ENCODE measurements at places on chromosomes 12 and 14.

DNA sequence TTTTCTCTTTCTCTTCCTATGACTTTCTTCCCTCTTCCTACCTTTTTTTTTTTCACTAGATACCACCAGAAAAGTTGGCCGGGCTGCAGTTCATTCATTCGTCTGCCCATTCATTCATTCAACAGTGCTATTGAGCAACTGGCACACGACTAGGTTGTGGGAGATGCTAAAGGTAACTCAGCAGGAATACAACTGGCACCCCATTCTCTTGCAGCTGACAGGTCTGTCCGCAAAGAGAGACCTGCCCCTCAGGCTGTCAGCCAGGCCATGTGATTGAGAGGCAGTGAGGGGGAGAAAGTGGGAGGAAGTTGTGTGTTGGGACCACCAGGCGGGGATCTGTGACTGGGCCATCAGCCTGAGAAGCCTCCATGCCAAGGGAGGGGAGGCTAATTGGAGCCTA, 105.2 kb downstream of the TSPAN9 start:
- DNase-seq: no peak

DNA sequence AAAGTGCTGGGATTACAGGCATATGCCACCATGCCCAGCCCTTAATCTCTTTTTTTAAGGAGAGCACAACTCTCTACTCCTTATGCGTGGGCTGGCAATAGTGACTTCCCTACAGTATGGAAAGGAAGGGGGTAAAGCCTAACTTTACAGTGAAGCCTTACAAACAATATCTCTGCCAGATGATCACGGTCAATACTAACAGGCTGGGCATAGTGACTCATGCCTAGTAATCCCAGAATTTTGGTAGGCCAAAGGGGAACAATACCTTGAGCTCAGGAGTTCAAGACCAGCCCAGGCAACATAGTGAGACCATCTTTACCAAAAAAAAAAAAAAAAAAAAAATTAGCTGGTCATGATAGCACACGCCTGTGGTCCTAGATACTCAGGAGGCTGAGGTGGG, 5.6 kb downstream of the PYM1 start:
- no peak for DNase-seq

GRCh38 chr14:105299654-105300541, 903 bp downstream of the BRF1 start:
- DNase-seq: peak; percentile 24

DNA sequence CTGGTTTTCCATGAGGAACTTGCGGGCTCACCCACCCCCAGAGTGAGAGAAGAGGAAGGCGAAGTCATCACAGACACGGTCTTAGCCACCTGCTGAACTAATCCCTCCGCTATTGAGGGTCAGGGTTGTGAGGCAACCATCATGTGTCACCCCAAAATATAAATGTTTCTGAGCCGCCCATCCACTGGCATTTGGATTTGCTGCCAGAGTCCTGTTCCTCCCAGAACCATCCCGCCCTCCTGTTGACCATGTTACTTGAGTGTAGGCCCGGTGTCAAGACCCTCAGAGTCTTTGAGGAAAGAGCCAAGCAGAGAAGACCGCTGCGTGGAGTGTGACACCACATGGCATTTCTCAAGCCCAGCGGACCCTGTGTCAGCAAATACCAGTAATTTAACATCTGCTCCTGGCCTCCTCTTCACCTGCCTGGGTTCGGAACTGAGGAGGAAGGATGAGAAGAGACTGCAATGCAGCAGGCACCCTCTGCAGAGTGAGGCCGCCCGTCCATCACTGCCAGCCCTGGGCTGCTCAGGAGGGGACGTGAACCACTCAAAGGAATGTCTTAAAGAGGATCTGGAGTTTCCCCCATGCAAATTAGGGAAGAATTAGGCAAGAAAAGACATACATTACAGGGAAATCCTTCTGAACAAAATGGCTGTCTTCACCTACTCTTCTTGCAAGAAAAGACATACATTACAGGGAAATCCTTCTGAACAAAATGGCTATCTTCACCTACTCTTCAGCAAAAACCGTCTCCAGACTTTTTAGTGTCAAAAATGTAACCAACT, 100.4 kb downstream of the FBXL14 start:
- no peak for DNase-seq

DNA sequence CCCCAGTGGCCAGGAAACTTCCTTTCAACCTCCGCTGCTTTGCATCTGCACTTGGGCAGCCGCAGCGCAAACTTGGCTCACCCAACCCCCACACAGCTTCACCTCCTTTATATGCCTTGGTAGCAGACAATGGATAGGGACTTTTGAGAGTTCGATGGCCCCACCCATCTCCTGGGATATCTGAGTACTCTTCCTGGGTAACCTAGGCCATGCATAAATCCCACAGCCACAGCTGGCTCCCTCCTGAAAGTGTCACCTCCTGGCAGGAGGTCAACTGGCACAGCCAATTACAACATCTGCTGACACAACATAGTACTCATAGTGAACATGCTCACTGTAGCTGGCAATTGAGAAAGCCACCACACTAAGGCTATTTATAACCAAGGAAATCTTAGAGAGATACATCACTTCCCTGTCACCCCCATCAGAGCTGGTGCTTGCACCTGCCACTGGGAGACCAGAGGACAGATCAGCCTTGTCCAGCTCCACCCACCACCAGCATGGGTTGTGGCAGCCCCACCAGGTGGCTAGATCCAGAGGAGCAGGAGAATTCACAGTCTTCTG, 410.0 kb downstream of the SYT1 start:
- DNase-seq: no peak

- peak; percentile 80 for DNase-seq
These were observed 159.4 kb upstream of the TMTC2 start for GRCh38 chr12:82527165-82527780.

- DNase-seq: no peak
These were observed 18.8 kb upstream of the PIP4K2C start for GRCh38 chr12:57571926-57572762.

DNA sequence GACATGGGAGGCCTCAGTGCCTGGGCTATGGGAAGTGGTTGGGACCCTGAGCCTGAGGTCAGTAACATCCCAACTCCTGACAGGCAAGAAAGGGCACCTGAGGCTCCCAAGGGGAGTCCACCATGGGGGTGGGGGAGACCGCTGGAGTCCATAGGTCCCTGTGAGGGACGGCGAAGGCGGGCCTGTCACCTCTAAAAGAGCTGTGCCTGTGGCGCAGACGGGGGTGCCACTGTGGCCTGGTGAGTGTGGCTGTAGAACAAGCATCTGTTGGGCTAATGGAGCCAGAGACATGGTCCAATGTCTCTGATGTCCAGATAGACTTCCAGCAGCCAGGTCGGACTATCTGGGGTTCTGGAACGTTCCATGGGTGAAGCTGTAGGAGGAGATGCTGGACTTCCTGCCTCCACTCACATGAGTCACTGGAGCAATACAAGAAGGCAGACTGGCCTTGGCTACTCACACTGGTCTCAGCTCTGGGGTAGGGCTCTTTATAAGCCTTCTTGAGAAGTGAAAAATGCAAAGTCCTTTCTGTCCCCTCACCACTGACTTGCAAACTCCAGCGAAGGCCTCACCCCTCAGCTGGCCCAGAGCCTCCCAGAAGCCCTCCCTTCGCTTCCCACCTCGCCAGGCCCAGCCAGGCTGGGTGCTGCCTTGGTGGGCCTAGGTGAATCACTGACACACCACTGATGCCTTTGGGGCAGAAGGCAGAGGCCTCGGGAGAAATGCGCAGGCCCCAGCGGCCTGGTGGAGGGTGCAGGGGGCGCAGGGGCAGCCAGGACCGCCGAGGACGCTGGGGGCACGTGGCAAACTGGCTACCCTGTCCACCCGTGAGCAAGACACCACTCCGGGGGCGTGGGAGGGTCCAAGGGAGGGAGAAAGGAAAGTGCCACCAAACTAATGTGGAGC, 1.1 kb upstream of the TRAF3 start:
- no peak for DNase-seq

GRCh38 chr12:57672801-57673200, 21.1 kb upstream of the OS9 start:
- no peak for DNase-seq

- DNase-seq: no peak
These were observed 44.0 kb downstream of the RAD52 start for GRCh38 chr12:905261-906031.

DNA sequence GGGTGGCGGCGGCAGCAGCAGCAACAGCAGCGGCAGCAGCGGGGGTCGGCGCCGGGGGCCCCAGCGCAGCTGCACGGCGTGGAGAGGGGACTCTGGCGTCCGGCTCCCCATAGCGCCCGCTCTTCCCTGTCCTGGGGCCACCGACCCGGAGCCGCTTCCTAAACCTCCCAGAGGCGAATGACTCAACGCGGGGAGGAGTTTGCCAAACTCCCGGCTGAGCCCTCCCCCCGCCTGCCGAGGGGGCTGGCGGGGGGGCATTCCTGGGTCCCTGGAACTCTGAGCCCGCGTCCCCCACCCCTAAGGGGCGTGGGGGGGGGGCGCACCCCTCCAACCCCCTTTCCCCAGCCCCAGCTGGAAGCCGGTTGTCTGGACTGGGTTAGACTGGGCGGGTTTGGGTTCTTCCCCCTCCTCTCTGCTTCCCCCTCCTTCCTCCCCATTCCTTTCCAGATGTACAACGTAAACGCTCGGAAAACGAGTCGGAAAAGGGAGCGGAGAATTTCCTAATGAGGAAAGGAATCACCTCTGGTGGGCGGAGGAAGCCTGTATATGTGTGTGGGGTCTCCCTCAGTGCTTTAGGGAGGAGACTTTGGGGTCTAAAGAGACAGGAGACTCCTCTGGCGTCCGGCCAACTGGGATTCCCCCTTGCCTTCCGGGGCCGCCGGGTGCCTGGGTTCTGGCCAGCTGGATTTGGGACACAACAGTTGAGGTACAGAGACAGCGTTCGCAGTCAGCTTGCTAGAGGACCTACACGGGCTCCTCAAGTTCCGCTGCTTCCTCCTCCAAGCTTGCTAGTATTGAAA, at the start of gene ITGA5:
Gene ITGA5, minus strand, starts transcription at position 179 of the 800 bp plus-strand sequence. Its CDS starts 68 bp downstream, at position 111.
- peak; percentile 81 for DNase-seq

GRCh38 chr14:23252006-23252405, 14.3 kb downstream of the RNF212B start:
- DNase-seq: no peak

GRCh38 chr12:6563448-6564050, 4.5 kb downstream of the NOP2 start:
- DNase-seq: peak; percentile 64

DNA sequence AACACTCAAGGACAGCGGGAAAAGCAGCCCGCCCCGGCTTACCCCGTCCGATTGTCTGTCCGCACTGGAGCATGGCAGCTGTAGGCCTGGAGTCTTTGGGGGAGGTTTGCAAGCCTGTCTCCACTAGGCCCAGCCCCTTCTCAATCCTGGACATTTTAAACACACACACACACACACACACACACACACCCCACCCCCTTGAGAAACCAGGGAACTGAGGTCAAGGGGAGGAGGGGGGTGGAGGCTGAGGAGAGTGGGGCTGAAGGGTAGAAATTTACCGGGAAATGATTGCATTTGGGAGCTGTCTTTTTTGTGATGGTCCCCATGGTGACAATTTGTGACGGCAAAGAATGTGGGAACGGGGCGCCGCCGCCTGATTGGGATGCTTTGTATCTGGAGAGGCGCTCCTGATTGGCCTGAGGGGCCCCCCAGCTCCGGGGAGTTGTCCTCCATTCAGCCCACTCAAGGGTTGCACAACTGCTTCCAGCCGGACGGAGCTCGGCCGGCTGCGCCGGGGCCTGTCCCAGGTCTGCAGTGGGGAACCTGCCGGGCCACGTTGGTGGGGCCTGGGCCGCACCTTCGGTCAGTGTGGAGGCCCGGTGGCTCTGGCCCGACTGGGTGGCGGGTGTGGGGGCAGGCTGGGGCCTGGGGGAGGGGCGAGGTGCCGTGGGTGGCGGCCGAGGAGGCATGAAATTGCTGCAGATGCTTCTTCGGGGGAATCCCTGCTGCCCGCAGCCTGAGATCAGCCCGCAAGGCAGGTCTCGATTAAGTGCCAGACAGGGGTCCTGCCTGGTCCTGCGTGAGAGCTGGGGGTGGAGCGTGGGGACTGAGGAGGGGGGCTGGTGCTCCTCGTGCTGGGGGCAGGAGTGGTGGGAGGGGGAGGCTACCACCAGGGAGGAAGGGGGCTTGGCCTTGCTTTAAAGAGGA, at the start of gene FAM181A:
Gene FAM181A, plus strand, starts transcription at position 472 of the 927 bp plus-strand sequence. CDS start 942 bp downstream, outside the sequence.
- no peak for DNase-seq

DNA sequence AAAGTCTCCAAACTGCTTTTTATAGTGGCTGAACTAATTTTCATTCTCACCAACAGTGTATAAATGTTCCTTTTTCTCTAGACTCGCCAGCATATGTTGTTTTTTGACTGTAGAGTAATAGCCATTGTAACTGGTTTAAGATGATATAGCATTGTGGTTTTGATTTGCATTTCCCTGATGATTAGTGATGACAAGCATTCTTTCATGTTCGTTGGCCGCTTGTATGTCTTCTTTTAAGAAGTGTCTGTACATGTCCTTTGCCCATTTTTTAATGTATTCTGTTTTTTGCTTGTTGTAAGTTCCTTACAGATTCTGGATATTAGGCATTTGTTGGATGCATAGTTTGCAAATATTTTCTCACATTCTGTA, 404.9 kb downstream of the FLRT2 start:
- DNase-seq: no peak

DNA sequence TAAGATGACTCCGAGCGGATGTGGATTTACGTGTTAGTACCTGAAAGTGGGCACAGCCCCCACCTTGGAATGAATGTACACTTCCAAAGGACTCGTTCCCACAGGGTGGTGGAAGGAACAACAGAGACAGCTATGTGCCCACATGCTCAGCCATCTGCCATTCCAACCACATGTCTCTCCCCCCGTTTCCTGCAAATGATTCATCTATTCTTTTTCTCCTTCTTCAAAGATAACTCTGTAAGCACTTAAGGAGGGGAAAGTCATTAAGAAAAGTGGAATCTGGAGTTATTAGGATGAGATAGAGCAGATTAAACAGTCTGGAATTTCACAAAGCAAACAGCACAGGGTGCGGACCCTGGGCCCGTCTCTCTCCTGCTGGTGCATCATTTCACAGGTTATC, 18.5 kb upstream of the DUSP6 start:
- peak; percentile 33 for DNase-seq

- DNase-seq: no peak
These were observed 29.1 kb downstream of the LRRK2 start for GRCh38 chr12:40253936-40254335.

DNA sequence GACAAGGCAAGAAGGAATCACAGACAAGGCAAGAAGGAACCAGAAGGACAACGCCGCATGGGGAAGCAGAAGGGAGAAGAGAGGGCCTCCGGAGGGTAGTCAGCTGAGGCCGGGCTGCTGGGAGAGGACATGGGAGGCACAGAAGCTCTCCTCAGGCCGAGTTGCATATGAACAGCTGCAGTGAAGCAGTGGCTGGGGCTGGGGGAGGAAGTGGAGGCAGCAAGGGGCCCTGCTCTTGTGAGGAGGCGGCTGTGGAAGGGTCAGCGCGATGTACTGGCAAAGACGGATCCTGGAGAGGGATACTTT, 22.0 kb upstream of the TMEM106C start:
- no peak for DNase-seq

DNA sequence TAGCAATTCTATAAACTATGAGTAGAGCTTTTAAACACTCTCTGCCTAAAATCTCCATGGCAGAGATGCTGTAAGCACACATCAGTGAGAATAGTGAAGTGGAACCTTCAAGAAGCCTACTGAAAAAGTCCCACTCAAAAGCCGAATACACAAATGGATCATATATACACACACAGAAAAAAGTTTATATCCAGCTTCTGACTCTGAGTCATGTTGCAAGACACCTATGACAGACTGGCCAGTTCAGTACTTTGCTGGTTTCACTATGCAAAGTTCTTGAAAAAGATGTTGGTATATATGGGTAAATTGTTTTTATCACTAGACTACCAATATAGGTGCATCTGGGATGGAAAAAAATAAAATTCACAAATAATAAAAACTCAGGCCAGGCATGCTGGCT, 126.1 kb downstream of the KCNK10 start:
- DNase-seq: no peak

- no peak for DNase-seq
These were observed 927 bp downstream of the ABCB9 start for GRCh38 chr12:122965321-122965751.

GRCh38 chr12:51247523-51248206, 9.0 kb downstream of the DAZAP2 start:
- DNase-seq: no peak
